Activated naive CD8-positive, alpha-beta T cell treated with anti-CD3 and anti-CD28 coated beads, Interleukin-2, amount 10 ng/mL, durations not matched to agents 7 days and 5 days (primary cell): ENCODE measurements at places on chromosomes 5 and 9. TPM values are rescaled to one million over a fixed set of nuclear protein-coding genes. Genes with fewer than 3 reads are reported as not detected.

- no peak for DNase-seq
Observed at GRCh38 chr9:130490981-130491380, 46.2 kb downstream of the ASS1 start.

DNA sequence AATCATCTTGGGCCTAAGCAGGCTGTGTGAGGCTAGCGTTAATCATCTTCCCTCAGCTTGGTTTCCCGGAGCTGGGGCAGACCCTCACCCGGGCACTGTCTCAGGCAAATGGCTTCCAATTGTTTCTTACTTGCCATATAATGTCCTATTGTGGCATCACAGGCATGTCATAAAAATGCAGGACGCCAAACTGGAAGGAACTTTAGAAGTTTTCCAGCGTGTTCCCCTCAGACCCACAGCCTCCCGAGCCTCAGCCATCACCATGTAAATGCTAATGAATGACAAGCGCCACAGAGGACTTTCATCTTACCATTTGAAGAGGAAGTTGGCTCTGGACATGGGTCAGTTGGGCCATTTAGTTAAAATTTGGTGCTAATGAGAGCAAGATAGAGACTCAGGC is 143.0 kb upstream of the IRX1 start:
- no peak for DNase-seq

GRCh38 chr9:109989296-109989695 is 209.3 kb downstream of the PALM2AKAP2 start:
- DNase-seq, result no peak

DNA sequence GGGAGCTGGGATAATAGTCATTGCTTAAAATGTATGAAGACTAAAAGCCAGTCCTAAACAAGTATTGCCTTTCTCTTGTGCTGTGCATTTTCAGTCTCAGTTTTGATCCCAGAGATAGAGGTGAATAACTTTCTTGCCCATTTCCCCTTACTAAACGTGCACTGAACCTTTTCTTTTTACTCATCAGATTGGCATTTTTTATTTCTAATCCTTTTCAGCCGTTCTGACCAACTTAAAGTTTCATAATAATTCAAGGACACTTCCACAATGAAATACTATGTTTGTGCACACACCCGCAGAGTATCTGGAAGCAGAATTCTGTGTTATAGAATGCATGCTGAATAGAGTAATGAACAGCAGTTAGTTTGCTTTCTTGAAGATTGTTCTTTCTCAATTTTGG is 343.6 kb downstream of the LRRC70 start:
- DNase-seq, result no peak

- DNase-seq, result no peak
Observed at GRCh38 chr5:82881571-82882174, 195.5 kb downstream of the TMEM167A start.

DNA sequence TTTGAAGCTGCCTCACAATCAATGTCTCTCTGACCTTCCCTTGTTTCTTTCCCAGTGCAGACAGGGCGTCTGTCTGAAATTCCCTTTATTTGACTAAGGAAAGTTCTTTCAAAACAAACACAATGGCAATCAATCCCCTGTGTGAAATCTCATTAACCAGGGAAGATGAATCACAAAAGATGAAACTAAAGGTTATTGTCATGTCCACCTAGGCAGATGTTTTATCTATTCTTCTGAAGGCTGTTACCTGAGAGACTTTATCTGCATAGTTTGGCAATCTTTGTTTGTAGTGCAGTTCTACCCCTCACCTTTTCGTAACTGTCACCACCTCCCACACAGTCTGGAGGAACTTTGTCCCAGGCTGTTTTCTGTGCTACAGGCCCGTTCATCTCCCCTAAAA is 217.5 kb upstream of the RIOK2 start:
- DNase-seq, result no peak

GRCh38 chr5:44387406-44387805 is 1.8 kb downstream of the FGF10 start:
- DNase-seq, result no peak

DNA sequence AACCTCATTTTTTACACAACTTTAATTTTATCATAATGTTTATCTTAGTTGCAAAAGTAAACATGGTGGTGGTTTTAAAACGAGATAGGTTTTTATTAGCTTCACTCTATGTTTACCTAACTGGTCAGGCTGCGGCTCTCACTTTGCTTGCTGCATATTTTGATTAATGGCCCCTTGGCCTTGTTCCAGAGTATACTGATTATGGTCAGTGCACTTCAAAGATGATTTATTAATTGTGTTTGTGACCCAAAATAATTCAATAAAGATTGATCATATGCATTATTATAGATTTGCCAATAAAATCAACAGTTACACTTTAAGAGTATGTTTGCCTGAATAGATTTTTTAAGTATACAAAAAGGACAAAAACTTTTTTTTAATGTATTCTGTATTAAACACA is 188.0 kb downstream of the XRCC4 start:
- no peak for DNase-seq

DNA sequence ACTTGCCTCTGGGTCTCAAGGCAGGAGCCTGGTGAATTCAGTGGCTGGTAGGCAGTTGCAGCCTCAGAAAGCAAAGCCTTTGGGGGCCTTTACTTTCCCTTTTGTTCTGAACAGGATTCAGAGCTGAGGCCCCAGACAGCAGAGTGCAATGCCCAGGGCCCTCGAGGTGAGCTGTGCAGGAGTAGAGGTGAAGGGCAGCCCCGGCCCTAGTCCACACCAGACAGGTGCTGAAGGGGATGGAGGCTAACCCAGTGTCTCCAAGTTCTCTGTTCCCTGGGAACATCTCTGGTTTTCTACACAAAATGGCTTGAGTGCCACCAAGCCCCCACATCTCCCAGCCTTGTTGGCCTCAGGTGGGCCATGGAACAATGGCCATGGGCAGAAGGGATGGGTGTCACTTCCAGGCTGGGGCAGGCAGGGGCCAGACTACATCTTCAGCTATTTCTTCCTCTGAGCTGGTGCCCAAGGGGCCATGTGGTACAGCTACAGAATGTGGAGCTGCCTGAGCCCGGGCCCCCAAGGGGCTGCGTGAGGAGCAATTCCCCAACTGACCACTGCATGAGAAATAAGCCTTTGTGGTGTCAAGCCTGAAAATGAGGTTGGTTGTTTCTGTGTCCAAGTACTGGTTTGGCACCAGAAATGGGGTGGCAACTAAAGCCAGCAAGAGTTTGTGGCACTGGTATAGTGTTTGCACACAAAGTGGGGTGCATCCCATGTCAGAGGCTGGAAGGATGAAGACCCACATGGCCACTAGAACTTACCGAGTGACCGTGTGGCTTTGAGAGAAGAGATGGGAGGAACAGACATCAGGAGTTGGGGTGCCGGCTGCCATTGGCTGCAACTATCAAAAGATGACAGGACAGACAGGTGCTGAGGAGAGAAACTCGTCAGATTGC is 57.8 kb downstream of the BARX1 start:
- no peak for DNase-seq

- DNase-seq, result peak; percentile 70
Observed at GRCh38 chr9:133701981-133702797, 36.0 kb downstream of the SARDH start.

DNA sequence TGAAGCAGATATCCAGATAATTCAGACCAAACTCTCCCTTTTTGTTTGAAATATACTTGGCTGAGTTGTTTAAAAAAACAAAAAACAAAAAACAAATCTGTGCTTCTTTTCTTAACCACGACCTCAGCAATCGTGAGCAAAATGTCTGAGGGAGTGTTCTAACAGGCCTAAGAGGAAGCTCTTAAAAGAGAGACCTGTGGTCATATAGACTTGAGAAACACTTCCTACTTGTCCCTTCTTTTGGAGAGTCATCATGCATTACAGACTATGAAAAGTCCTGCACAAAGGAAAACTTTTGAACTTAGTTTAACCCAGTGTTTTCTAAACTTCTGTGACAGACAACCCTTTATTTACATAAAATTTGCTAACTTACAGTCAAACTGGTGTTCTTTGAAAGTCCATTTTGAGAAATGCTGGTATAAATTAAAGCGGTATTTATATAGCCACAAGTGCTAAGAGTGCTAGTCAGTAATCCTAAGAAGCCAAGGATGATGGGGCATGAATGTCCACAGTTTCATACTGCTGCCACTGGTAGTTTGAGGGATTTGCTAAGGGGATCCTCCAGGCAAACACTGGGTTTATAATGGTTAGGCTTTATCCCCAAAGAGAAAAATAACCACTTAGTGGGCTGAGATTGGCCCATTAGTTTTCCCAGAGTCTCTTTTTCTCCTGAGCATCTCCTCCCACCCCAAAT is 199.8 kb downstream of the LRRC70 start:
- DNase-seq, result no peak

- no peak for DNase-seq
Observed at GRCh38 chr9:129069862-129070641, 10.9 kb upstream of the DOLPP1 start.

- no peak for DNase-seq
Observed at GRCh38 chr5:38726279-38726678, 119.5 kb upstream of the OSMR start.

- DNase-seq, result peak; percentile 87
Observed at GRCh38 chr9:35664531-35665470, at the start of gene ARHGEF39. ARHGEF39 (minus strand) TSS chr9:35665195; CDS start chr9:35665169, 26 bp downstream.

- DNase-seq, result no peak
Observed at GRCh38 chr9:77597057-77597456, 51.1 kb downstream of the GNA14 start.

DNA sequence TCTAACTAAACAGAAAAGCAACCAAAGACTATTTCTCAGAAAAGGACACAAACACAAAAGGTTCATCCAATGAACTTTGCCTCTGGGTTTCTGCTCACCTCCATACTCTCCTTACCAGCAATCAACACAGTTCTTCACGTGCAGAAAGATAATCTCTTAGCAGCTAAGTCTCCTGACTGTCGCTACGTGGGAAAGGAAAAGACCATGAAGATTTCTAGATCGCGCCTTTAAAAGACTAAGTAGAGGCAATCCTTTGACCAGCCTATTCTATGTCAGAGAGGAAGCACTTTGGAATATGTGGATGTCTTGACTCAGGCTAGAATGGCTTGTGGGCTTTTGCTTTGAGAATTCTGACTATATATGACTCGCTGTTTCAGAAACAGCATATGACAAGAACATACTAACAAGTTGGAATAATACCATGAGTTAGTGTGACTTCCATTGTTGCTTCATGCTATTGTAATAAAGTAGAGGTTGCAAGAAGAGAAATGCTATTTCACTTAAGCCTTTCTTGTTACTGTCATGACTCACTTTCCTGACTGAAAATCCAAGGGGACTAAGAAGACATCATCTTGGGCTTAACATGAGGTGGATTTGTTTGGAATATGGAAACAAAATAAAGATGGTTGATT is 339.5 kb upstream of the RFX3 start:
- no peak for DNase-seq

- no peak for DNase-seq
Observed at GRCh38 chr5:169001394-169001793, 299.5 kb downstream of the SLIT3 start.

DNA sequence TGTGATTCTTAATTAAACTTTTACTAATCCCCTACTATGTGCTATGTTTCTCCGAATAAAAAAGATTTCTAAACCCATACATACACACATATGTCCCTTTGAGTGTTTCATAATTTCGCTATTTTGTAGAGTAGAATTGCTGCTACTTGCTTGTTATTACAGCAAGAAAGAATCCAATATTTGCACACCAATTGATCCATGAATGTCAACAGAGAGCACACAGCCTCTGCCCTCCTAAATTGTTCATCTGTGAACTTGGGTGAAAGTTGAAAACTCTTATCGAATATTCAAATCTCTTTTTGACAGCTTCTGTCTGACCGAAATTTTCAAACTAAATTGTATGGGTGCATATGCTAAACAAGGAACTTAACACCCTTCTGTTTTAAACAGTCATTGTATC is 83.4 kb upstream of the RASEF start:
- DNase-seq, result no peak

GRCh38 chr5:80917631-80918030 is 42.5 kb upstream of the RASGRF2 start:
- DNase-seq, result no peak

- DNase-seq, result no peak
Observed at GRCh38 chr5:152269533-152269932, 135.5 kb downstream of the NMUR2 start.

DNA sequence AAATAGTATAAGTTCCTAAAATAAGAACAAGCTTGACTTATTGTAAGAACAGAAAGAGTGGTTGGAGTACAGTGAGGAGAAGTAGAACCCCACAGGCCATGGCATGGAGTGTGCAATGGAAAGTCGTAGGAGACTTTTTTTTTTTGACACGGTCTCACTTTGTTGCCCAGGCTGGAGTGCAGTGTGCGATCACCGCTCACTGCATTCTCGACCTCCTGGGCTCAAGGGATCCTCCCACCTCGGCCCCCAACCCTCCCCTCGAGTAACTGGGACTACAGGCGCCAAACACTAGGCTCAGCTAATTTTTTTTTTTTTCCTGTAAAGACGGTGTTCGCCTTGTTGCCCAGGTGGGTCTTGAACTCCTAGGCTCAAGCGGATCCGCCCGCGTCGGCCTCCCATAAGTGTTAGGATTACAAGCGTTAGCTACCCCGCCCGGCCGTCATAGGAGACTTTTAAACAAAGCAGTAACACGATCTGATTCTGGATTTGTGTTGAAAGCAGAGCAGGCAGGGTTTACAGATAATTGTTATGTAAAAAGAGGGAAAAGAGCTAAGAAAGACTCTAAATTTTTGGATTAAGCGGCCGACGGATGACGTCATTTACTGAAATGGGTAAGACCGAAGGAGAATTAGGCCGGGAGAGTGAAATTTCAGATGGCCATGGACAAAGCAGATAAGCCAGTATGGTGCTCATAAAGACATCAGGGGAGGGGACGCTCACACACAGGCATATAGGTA is 752 bp downstream of the TSTD2 start:
- peak; percentile 36 for DNase-seq

DNA sequence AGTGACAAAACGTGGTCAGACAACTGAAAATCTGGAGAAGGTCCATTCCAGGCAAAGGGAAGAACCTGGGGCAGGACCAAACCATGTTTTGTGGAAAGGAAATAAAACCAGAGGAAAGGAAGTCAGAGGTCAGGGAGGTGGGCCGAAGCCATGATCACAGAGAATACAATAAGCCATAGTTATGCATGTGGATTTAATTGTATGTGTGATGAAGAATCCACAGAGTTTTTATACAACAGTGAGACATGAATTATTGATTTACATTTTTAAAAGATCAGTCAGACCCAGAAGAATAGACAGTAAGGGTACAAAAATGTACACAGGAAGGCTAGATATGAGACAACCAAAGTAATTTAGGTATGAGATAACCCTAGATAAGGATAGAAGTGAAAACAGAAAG is 20.8 kb downstream of the TTC33 start:
- no peak for DNase-seq

RASGRF2 gene
- 18.8 TPM for total RNA-seq

GPR150 gene
- 1.2 TPM for total RNA-seq

SPAAR gene
- not detected for total RNA-seq

GFI1B gene
- total RNA-seq, result not detected

IFNB1 gene
- total RNA-seq, result 0.61 TPM

SPINK6 gene
- not detected for total RNA-seq

RLN1 gene
- total RNA-seq, result 2.9 TPM

ADAMTSL1 gene
- total RNA-seq, result not detected

SHOC1 gene
- total RNA-seq, result not detected

PLCXD3 gene
- total RNA-seq, result not detected

EIF4E1B gene
- not detected for total RNA-seq

TRPM3 gene
- total RNA-seq, result not detected
